ENCODE measurements at places on chromosomes 5 and 9. TPM values are rescaled to one million over a fixed set of nuclear protein-coding genes. Genes with fewer than 3 reads are reported as not detected.

DNA sequence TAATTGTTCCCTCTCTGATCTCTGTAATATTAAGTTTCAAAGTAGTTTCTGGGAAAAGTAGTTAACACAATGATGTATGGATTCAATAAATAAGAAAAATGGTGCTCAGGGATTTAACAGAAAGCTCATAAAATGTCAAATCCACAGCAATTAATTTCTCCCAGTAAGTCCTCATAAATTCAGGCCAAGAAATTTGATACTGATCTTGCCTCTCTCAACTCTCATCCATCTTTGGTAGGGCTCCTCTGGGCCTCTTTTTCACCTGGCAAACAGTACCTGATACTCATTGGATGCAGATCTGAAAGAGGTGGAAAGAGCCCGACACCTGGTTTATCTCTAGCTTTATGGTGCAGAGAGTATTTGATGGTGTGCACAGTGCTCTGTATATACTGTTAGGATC, 106.1 kb downstream of the STK32A start:
- no peaks in the 10 kb centered on the region for H3K27me3 ChIP-seq
- no peaks in the 10 kb centered on the region for H3K4me1 ChIP-seq
- no peak for DNase-seq
- no peak overlapping the region for H3K4me3 ChIP-seq

DNA sequence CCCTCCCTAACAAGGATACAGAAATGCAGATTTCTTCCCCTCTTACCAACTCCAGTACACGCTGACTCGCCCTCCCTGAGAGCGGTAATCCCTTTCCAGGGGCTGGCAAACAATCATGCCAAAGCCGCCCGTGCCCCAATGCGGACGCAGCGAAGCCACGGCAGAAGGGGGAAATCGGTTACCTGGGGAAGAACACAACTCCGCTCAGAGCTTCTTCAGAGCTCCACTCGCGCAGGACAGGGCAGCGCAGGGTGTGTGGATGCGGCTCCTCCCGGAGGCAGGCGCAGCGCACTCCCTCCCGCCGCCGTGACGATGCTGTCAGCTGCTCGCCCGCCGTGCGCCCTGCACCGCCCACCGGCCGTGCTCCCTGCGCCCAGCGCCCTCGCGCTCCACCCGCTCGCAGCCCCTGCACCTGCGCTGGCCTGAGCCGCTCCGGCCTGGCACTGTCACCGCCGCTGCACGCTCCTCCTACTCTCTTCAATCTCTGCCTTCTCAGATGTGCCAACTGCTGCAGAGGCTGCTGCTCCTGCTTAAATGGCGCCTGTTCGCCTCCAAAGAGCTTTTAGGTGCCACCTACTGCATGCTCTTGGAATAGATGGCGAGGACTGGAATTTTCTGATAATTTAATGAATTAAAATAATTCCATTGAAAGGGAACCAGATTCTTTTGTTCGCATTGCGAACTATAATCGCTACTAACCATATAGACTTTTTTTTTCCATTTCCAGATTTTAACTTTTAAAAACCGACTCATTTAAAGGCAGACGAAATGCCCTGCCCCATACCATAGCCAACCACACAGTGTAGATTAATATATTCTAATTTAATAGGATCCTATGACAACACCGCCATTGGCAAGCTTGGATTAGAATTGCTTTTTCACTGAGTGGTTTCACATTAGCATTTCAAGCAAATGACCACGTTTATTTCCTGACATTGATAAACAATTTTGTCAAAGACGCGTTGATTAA, at the start of gene DIRAS2:
Gene DIRAS2 (minus strand): TSS at position 255 of the 970 bp plus-strand sequence. CDS start 28,997 bp downstream, outside the sequence.
- H3K4me1 ChIP-seq: no peaks in the 10 kb centered on the region
- peak within 1 kb of the TSS; percentile 37 for H3K4me3 ChIP-seq
- peak; percentile 27 for DNase-seq
- peaks cover 23% of the 10 kb centered on the region for H3K27me3 ChIP-seq
- no peak within 1 kb of the TSS for H3K27ac ChIP-seq
- no peaks in the 10 kb centered on the region for H3K36me3 ChIP-seq

DNA sequence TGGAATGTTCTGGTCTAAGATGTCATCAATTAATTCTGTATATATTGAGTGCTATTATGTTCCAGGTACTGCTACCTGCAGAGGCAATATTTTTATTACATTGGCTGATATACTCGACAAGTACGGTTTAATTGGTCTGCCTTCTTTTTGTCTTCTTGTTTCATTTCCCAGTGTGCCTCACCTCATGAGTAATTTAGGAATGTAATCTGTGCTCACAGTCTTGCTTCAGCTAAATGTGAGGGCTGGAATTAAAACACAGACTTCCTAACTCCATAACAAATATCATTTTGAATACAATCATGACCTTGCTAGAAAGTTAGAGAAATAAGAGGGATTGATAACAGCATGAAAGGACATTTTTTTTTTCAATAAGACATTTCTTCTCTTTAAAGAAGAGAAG, 20.1 kb upstream of the SPINK5 start:
- no peaks in the 10 kb centered on the region for H3K27me3 ChIP-seq
- no peak for DNase-seq
- H3K4me3 ChIP-seq: no peak overlapping the region
- H3K4me1 ChIP-seq: no peaks in the 10 kb centered on the region

GRCh38 chr9:121498150-121498486, 1.5 kb downstream of the GGTA1 start:
- H3K4me3 ChIP-seq: peak overlapping the region; percentile 32
- H3K27ac ChIP-seq: no peak overlapping the region
- no peaks in the 10 kb centered on the region for H3K36me3 ChIP-seq
- peak; percentile 79 for DNase-seq
- H3K27me3 ChIP-seq: peaks cover 11% of the 10 kb centered on the region
- H3K4me1 ChIP-seq: peaks cover 13% of the 10 kb centered on the region

- no peaks in the 10 kb centered on the region for H3K36me3 ChIP-seq
- DNase-seq: peak; percentile 53
- no peaks in the 10 kb centered on the region for H3K27me3 ChIP-seq
- H3K27ac ChIP-seq: no peak overlapping the region
- no peak overlapping the region for H3K4me3 ChIP-seq
Observed at GRCh38 chr5:170603578-170604565, 100.1 kb downstream of the KCNIP1 start.

DNA sequence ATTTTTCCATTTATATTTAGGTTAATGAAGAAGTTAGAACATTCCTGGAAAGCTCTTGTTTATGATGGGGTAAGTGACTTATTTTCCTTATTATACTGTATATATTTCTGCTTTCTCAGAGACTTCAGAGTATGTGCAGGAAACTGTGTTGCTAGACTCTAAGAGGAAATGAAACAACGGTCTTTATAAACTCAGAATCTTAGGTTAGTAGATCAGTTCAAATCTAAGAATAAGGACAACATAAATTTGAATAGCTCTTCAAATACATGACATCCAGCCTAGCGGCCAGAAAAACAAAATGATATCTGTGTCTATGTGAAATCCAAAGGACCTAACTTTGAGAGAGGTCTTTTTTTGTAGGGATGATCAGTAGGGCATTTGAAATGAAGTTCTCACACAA, 94.3 kb downstream of the PRKACG start:
- H3K4me3 ChIP-seq: no peak overlapping the region
- no peaks in the 10 kb centered on the region for H3K27me3 ChIP-seq
- H3K36me3 ChIP-seq: no peaks in the 10 kb centered on the region
- no peak for DNase-seq
- no peak overlapping the region for H3K27ac ChIP-seq

KIF4B gene
- total RNA-seq: not detected

DNA sequence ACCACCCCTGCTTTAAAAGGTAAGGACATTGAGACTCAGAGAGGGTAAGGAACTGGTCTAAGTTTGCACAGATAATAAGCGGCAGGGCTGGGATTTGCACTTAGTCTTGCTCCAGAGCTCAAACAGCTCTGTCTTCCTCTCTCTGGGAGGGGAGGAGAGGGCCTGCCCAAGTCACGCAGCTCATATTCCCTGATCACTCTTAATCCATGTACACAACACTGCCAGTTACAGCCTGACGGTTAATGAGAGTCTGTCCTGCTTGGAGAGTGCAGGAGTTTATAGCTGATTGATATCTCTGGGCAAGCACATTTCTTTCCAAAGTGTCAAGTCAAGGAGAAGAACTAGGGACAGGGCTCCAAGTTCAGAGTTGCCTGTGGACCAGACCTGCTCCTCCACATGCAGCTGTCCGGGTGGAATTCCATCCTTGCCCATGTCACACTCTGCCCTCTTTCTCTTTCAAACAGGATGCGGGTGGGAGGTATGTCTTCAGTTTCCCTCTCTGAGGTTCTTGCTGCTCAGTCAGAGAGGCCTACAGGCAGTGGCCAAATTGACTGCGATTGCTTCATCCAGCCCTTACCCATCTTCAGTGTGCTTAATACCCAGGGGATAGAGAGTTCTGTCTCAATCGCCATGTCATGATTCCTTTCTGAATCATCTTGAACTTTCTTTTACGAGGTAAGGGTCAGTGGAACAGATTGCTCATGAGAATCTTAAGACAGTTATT, 54.5 kb downstream of the GALNT12 start:
- no peaks in the 10 kb centered on the region for H3K4me1 ChIP-seq
- no peaks in the 10 kb centered on the region for H3K27me3 ChIP-seq
- no peak overlapping the region for H3K4me3 ChIP-seq
- no peak overlapping the region for H3K27ac ChIP-seq

GRCh38 chr5:58887721-58888409, 305.0 kb downstream of the RAB3C start:
- no peak overlapping the region for H3K4me3 ChIP-seq
- H3K36me3 ChIP-seq: no peaks in the 10 kb centered on the region
- DNase-seq: no peak
- H3K27ac ChIP-seq: no peak overlapping the region
- no peaks in the 10 kb centered on the region for H3K27me3 ChIP-seq

- H3K4me3 ChIP-seq: no peak overlapping the region
- no peaks in the 10 kb centered on the region for H3K36me3 ChIP-seq
- DNase-seq: no peak
- H3K4me1 ChIP-seq: no peaks in the 10 kb centered on the region
- no peaks in the 10 kb centered on the region for H3K27me3 ChIP-seq
Observed at GRCh38 chr5:51279983-51280706, 103.1 kb upstream of the ISL1 start.

- H3K4me1 ChIP-seq: no peaks in the 10 kb centered on the region
- H3K27ac ChIP-seq: no peak overlapping the region
- no peaks in the 10 kb centered on the region for H3K36me3 ChIP-seq
- no peak for DNase-seq
Observed at GRCh38 chr5:176722757-176723156, 75.5 kb downstream of the TSPAN17 start.

- no peak overlapping the region for H3K4me3 ChIP-seq
- no peak overlapping the region for H3K27ac ChIP-seq
- H3K36me3 ChIP-seq: no peaks in the 10 kb centered on the region
- no peak for DNase-seq
- peaks cover 12% of the 10 kb centered on the region for H3K4me1 ChIP-seq
Observed at GRCh38 chr5:135027697-135028615, 6.1 kb downstream of the PITX1 start.

STKLD1 gene
- not detected for total RNA-seq

DNA sequence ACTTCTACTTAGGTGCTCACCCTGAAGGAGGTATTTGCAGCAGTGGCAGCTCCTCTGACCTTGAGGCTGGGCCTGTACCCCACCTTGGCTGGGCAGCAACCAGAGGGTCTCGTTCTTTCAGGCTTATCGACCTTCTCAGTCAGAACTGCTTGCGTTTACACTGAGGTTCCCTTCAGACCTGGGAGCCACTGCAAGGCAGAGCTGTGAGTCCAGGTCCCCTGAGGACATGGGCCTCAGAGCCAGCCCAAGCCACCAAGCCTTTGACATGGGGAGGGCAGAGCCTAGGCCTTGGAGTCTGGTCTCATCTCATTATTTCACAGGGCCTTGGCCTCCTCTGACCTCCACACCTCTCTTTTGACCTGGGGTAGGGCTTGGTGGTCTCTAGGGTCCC, 13.7 kb downstream of the ACSL6 start:
- no peaks in the 10 kb centered on the region for H3K27me3 ChIP-seq
- H3K4me1 ChIP-seq: no peaks in the 10 kb centered on the region
- no peaks in the 10 kb centered on the region for H3K36me3 ChIP-seq
- H3K27ac ChIP-seq: no peak overlapping the region
- no peak for DNase-seq

MRNIP gene
- total RNA-seq: 17.5 TPM

DNA sequence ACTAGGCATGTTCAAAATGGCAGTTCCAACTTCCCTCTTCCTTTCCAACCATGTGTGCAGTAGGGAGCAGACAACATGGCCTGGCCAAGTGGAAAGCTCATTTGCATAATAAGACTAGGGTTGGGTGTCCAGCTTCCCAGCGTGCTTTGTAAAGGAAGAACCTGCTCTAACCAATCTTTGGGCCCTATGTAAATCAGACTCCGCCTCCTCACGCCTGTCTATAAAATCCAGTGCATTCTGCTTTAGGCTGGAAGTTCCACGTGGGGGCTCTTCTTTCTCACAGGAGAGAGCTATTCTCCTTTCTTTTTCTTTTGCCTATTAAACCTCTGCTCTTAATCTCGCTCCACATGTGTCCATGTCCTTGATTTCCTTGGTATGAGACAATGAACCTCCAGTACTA, 83.4 kb downstream of the GCNT1 start:
- DNase-seq: no peak
- H3K36me3 ChIP-seq: no peaks in the 10 kb centered on the region
- H3K4me3 ChIP-seq: no peak overlapping the region
- H3K27me3 ChIP-seq: no peaks in the 10 kb centered on the region

- no peaks in the 10 kb centered on the region for H3K4me1 ChIP-seq
- no peak for DNase-seq
- no peak overlapping the region for H3K27ac ChIP-seq
- no peaks in the 10 kb centered on the region for H3K27me3 ChIP-seq
- H3K4me3 ChIP-seq: no peak overlapping the region
Observed at GRCh38 chr9:71746758-71747125, 21.6 kb downstream of the CEMIP2 start.

GRCh38 chr9:70257991-70258691, 637 bp upstream of the SMC5 start:
- DNase-seq: peak; percentile 84
- peak overlapping the region; percentile 69 for H3K4me3 ChIP-seq
- H3K4me1 ChIP-seq: peaks cover 7% of the 10 kb centered on the region
- no peaks in the 10 kb centered on the region for H3K27me3 ChIP-seq

GRCh38 chr5:149056616-149057165, 6.2 kb downstream of the SH3TC2 start:
- no peaks in the 10 kb centered on the region for H3K4me1 ChIP-seq
- no peak for DNase-seq

DNA sequence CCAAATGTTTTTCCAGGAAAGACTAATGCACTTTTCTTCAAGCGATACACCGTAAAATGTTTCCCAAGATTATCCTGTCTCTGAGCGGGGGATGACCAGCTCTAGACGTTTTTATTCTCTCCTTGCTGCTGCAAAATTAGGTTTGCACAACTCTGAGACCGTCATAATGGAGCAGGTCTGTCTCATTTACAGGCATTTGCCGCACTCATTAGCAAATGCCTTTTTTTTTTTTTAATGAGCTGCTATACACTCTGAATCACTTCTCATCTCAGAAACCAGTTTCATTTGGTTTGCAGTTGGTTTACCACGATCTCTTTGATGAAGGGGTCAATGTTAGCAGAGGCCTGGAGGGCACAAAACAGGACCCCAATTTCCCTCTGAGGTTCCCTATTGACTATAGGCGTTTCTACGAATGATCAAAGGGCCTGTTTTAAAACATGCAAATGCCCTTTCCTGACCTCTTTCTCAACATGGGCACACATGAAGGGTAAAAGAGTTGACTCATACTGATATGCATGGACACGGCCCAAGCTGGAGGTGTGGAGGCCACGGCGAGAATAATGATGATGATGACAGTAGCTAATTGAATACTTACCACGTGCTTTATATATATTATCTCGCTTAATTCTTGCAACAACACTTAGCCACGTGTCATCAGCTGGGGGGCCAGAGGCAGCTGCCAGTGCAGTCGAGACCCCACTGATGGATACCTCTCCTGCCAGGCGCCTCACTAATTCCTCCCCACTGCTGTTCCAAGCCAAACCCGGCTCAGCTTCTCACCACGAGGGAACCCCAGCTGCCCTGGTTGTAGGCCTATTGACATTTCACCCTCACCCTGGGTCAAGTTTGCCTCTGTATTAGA, 89.9 kb upstream of the PTCH1 start:
- DNase-seq: no peak
- no peaks in the 10 kb centered on the region for H3K27me3 ChIP-seq
- H3K4me3 ChIP-seq: no peak overlapping the region
- H3K36me3 ChIP-seq: no peaks in the 10 kb centered on the region
